ENCODE measurements at places on chromosomes 4 and X.

GRCh38 chr4:55547918-55548317, 1.2 kb upstream of the CLOCK start:
- DNase-seq = no peak

DNA sequence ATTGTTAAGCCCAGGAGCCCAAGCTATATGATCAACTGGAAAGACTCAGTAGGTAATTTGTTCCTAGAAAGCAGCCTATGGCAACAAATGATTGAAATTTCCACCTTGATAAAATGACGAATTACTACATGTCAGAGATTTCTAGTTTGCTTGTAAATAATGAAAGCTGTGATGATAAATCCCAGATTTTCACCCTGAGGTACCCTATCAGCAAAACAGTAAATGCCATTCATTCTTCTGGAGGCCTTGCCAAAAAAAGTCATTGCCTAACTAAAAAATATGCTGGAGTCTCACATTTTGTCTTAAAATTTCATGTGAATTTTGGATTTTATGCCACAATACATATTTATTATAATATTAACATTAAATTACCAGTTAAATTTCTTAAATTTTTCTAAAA, 71.3 kb downstream of the PPEF2 start:
- DNase-seq = no peak

- no peak for DNase-seq
Measured at GRCh38 chr4:36242629-36243354, 1.5 kb downstream of the ARAP2 start.

DNA sequence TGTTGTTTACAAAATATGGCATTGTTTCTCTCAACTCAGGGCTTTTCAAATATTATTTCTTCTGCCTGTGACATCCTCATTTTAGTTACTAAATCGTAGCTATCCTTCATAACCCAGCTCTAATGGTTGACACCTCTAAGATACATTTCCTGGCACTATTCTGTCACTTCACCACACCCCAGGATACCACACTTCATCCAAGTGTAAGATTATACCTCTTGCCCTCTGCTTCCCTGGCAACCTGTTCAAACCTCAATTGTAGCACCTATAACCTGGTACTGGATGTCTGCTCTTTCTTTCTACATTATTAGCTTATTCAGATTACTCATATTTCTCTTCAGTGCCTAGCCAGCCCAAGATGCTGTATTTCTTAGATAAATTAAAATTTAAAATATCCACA, 175.7 kb upstream of the SPIN4 start:
- DNase-seq = no peak

DNA sequence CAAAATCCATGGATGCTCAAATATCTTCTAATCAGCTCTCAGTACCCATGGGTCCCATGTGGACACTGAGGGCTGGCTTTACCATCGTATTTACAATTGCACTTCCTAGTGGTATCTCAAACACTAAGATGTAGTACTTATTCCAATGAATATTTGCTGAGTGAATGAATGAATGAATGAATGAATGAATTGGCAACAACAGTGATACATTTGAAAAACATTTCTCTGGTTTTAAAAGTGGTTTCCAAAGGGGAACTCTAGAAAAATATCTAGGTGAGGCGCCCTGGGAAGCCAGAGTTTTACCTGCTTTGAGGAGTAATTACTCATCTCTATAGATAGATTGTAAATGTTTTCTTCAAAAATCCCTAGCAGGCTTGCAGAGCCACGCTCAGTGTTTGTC, 76.6 kb downstream of the CYTL1 start:
- DNase-seq = no peak

DNA sequence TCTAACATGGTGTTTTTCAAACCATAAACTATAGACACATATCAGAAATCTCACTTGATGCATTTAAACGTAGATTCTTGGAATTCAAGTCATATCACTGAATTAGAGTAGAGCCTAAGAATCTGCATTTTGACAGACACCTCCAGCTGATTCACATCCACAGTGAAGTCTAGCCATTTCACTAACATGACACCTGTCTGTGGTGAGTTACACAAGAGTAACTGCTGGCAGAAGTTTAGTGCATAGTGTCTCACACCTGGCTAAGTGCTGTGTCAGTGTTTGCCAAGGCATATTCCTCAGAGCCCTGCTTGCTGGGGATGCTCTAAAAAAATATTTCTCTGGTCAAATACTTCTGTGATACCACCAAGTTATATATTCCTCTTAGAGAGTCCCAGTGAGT, 237.5 kb upstream of the DIAPH2 start:
- no peak for DNase-seq

GRCh38 chrX:16123222-16123786, at the start of gene GRPR:
TSS of gene GRPR (plus strand) at chrX:16123565. CDS start at chrX:16123954, 389 bp downstream.
- peak; percentile 39 for DNase-seq

DNA sequence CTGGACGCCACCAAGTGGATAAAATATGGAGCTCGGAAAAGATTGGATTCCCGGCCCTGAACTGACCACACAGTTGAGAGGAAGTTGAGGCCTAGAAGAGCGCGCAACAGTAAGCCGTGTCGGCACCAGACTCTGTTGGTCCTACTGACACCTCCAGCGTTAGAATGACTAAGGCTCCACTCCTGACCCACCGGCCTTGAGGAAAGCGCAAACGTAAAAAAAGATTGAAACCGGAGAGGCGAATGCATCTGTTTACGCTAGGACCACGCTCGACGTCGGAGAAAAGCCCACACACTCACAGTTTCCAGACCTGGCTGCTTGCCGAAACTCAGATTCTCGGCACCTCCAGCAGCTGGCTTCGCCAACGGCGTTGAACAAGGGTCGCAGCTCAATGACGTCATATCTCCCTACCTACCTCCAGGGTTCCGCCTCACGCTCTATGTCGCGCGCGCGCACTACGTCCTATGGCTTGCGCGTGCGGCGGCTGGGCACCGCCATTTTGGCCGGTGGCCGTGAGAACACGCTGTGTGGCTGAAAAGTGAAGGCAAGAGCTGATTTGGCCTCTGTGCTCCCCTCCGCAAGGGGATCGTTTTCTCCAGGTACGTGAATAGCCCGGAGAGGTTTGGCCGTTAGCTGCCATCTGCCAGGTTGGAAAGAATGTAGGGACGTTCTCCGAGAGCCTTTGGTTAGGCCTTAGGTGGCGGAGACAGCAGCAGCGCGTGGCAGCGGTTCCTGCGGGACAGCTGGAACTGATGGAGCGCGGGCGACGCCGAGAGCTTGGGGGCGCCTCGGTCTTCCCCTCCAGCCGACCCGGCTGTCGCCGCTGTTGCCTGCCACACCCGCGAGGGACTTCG, at the start of the genes ABCE1 and ANAPC10:
Gene ABCE1 (plus strand): TSS at position 491 of the 854 bp plus-strand sequence. CDS start 6,102 bp downstream, outside the sequence.
Gene ANAPC10 (minus strand): TSS at position 376 of the 854 bp plus-strand sequence. CDS start 2,097 bp downstream, outside the sequence.
- peak; percentile 78 for DNase-seq

- no peak for DNase-seq
Measured at GRCh38 chr4:109012286-109012880, 249.5 kb upstream of the ETNPPL start.

DNA sequence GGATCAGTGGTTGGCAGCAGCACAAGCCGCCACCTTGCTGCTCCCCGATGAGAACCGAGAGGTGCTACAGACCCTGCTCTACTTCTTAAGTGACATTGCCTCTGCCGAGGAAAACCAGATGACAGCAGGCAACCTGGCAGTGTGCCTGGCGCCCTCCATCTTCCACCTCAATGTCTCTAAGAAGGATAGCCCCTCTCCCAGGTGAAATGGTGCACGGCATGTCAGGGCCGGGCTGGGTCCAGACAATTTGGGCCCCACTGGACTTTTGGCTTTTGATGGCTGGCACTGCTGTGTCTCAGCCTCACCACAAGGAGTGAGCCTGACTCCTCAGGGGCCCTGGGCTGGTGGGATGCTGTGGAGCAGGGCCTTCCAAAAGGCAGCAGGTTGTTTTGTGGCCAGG, 74.1 kb downstream of the STARD8 start:
- DNase-seq = no peak

DNA sequence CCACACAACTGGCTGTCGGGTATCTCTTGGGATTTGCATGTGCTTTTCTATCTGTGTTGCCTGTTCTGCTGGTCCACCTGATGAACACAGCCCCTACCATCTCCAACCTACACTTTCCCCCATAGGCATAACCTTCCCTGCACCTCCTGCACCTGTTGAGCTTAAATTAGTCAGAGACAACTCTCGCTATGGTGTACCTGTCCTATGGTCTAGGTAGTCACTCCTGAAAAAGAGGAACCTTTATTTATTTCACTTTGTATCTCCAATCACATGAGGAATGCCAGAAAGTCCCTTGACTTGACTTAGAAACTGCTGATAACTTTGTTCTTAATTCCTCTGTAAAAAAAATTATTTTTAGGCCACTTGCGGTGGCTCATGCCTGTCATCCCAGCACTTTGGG, 338.1 kb downstream of the DHRSX start:
- DNase-seq = no peak

- no peak for DNase-seq
Measured at GRCh38 chr4:168877511-168878491, 132.3 kb downstream of the CBR4 start.

- no peak for DNase-seq
Measured at GRCh38 chr4:76947369-76947768, 2.2 kb upstream of the SEPTIN11 start.

- DNase-seq = no peak
Measured at GRCh38 chr4:11416071-11416766, 12.5 kb downstream of the HS3ST1 start.

- no peak for DNase-seq
Measured at GRCh38 chr4:100839712-100840111, 321.9 kb upstream of the EMCN start.

GRCh38 chr4:85952528-85952927, 407.3 kb downstream of the MAPK10 start:
- DNase-seq = no peak

DNA sequence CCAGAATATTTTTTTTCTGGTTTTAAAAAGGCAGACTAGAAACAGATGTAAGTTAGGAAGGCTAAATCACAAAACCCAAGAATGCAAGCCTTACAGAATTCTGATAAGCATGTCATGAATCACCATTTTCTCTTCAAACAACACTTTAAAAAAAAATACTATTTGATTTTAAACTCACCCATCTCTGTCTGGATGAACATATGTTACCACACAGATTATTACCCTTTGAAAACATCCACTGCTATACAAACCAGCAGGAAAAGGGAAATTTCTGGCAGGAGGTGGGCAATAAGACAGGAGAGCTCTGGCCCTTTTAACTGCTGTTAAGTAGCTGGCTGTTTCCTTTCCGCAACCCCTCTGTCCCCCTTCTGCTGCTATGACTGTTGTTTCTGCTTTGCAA, 317.7 kb upstream of the NOCT start:
- DNase-seq = no peak

DNA sequence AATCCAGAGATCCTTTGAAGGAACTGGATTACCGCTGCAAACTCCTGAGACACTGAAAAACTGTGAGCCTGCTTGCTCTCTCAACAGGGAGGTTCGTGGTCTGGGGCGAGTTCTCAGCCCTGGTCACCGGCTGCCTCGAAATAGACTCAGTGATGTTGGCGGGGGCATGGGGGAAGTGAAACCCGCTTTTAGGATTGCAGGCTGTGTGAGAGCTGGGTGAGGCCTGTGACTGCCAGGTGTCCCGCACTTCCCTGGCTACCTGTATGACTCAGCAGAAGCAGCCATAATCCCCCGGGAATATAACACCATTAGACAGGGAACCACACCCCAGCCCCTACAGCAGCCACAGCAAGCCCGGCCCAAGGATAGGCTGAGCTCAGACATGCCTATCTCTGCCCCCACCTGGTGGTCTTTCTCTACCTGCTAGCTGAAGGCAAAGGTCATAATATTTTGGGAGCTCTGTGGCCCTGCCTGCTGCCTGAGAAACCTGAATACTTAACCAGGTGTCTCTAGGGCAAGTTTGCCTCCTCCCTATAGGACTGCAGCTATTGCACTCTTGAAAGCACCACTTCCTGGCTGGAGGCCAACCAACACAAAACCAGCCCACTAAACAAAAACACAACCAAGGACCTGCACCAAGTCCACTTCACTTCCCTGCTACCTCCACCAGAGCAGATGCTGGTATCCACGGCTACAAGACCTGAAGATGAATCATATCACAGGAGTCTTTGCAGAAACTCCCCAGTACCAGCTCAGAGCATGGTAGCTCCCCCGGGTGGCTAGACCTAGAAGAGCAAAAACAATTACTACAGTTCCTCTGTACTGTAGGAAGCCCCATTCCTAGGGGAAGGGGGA, 202.0 kb downstream of the RRAGB start:
- DNase-seq = no peak

GRCh38 chr4:56701161-56701480, 20.0 kb upstream of the HOPX start:
- no peak for DNase-seq

DNA sequence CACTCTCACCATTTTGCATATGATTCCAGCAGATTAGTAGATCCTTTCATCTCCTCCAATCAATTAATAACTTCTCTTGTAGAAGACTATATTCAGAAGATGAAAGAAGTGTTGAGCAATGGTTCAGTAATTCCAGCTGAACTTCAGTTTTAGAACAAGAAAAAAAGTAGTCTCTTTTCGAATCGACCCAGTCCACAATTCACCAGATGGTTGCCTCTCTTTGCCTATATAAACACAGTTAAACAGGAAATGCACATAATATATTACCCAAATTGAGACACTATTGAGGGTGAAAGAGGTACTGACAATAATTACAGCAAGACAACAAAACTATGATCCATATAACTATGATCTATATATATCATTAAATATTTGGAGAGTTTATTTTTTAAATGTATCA, 16.8 kb upstream of the FAM241A start:
- no peak for DNase-seq

DNA sequence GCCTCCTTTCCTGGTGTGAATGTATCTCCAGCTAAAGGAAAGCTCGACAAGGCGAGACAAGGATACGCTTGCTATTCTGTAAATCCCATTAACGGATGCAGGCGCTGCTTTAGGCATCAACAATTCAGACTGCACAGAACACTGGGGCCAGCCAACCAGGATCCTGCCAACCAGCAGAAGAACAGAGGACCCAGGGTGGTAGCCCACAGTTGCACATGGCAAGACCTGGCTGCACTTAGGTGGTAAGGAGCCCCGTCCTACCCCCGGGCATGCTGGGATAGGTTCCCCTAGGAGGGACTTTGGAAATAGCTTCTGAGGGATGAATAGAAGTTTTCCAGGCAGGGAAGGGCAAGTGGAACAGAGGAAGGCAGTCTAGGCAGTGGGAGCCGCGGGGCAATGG, 20.7 kb downstream of the PSAPL1 start:
- DNase-seq = no peak

DNA sequence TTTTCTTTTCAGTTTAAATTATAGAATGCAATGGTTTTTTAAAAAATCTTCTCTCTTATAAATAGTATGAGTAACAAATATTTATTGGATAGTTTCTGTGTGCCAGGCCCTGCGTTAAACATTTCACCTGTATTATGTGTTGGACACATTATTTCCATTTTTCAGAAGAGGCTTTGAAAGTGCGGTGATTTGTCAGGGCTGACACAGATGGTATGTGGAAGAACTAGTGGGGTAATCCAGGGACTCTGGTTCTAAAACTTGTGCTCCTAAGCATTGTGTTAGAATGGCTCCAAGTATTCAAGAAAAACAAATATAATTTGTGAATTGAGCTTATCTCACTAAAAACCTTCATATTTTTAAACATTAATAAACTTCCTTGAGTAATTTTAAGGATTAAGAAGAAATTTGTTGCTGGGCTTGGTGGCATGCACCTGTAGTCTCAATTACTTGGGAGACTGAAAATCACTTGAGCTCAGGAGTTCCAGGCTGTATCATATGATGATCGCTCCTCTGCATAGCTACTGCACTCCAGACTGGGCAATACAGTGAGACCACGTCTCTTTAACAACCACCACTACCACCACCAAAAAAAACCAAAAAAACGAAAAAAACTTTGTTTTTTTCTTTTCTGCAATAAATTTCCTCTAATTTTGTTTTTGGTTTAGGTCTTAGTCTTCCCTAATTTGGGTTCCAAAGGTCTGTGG, 40.0 kb downstream of the RAPGEF2 start:
- DNase-seq = no peak
